ENCODE measurements at places on chromosomes 5 and 9. TPM values are rescaled to one million over a fixed set of nuclear protein-coding genes. Genes with fewer than 3 reads are reported as not detected.

- no peak for DNase-seq
Observed at GRCh38 chr9:80233102-80233843, 661.5 kb downstream of the TLE4 start.

DNA sequence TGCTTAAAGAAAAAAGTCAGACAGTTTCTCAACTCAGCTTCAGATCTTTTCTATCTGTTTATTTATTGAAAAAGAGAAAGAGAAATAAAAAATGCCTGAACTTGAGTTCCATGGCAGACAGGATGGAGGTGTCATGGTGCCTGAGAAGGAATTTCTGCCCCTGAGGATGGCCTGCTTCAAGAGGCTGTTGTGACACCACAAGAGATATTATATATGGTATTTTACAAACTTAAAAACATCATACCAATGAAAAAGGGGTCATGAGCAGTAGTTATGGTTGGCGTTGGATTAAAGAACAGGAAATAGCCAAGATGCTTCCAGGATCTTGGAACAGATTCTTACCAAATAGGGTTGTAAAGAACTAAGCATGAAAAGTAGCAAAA, 344.6 kb downstream of the GLIS3 start:
- no peak for DNase-seq

- DNase-seq, result peak; percentile 30
Observed at GRCh38 chr5:150672237-150672883, 11.3 kb downstream of the MYOZ3 start.

- no peak for DNase-seq
Observed at GRCh38 chr5:148125641-148126040, 42.7 kb upstream of the SPINK14 start.

GRCh38 chr5:141121563-141121962, at the start of gene PCDHB4:
Gene PCDHB4 (plus strand): TSS chr5:141121818. CDS start chr5:141121999, 181 bp downstream.
- no peak for DNase-seq

DNA sequence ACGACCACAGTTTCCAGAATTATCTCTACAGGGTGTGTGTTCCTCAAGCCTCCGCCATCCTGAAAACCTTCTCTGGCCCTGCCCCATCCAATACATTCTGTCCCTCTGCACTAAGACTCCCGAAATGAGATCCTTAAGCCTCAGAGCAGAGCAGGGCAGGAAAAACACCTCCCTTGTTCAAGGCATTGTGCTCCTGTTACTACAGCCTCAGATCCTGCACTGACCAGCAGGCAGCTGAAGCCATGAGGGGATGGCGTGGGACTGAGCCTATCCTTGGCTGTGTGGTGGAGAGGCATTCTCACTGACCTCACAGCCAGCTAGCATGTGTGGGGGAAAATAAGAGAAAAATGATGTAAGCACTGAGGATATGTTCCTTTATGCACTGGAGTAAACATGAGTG, 106.7 kb upstream of the PHYKPL start:
- DNase-seq, result no peak

DNA sequence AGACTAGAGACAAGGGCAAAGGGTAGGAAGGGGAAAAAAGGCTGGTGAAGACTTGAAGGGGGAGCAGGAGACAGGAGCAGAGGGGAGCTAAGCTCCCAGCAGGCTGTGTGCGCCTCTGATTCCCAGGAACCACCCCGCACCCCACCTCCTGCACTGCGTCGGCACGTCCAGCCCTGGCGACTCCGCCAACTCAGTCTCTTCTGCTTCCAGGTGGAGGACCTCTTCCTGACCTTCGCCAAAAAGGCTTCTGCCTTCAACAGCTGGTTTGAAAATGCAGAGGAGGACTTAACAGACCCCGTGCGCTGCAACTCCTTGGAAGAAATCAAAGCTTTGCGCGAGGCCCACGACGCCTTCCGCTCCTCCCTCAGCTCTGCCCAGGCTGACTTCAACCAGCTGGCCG, 30.5 kb downstream of the DYNC2I2 start:
- DNase-seq, result no peak

DNA sequence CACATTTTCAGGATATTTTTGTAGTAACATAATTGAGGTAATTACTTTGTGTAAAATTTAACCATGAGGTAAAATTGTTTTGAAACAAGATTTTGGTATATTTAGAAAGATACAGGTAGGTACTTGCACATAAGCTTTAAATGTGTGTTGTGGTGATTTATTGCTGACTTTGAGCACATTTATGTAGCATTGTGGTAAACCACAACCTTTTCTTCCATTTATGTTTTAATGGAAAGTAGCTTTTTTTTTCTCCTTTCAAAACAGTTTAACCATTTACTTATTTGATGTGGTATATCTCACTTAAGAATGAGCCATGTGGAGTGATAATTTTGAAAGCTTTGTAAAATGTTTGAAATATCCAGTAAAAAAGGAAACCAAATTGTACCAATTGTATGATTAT, 35.6 kb downstream of the FCHO2 start:
- no peak for DNase-seq

GRCh38 chr5:71533615-71534014, 53.5 kb upstream of the MCCC2 start:
- no peak for DNase-seq

- no peak for DNase-seq
Observed at GRCh38 chr9:72618811-72619210, 97.4 kb downstream of the TMC1 start.

GRCh38 chr9:110659891-110660541, 8.6 kb upstream of the MUSK start:
- no peak for DNase-seq

DNA sequence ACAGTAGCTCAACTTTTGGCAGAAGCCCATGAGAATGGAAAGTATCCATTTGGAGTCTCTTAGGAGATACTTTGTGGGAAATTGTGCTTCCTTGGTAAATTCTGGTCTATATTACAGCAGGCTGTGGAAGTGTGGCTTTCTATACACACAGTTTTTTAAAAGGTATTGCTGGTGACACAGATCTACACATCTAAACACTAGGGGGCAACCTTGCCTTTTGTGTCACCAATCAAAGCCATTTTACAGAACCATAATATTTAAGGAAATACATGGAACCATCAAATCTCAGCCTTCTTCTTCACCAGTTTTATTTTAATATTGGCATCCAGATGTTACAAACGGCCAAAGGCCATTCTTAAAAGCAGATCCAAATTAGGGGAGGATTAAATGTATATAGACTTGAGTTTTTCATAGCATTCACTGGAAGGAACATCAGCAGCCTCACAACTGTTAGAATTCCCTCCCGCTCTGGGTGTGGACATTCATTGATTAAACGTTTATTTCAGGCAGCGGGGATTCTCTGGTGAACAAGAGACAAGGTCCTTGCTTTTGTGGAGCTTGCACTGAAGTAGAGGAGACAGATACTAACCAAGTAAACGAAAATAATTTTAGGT, 132.4 kb upstream of the EPB41L4A start:
- DNase-seq, result peak; percentile 15

GRCh38 chr5:89377767-89378455, 494.9 kb upstream of the MEF2C start:
- no peak for DNase-seq

DNA sequence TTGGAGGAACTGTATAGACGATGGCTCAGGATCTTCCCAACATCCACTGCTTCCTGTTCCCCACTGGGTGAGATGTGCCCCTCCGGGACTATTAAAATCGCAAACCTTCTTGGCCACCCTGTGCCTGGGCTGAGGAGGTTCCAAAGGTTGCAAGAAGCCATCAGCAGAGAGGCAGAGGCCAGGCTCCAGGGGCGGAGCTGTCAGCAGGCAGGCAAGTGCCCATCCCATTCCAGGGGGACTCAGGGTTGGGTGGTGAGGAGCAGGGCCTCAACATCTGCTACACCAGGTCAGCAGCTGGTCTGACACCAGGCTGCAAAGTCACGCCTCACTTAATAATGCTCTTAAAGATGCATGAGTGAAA, 2.2 kb downstream of the BTNL3 start:
- DNase-seq, result no peak

- no peak for DNase-seq
Observed at GRCh38 chr9:73979894-73980264, 517.3 kb upstream of the RORB start.

NXNL2 gene
- not detected for total RNA-seq

FAF2 gene
- total RNA-seq, result 37.7 TPM

PJA2 gene
- 63.6 TPM for total RNA-seq

ASTN2 gene
- 5.4 TPM for total RNA-seq
